ENCODE measurements at places on chromosomes 7 and 10. TPM values are rescaled to one million over a fixed set of nuclear protein-coding genes. Genes with fewer than 3 reads are reported as not detected.

- no peak for DNase-seq
Measured at GRCh38 chr7:116730097-116731022, 58.4 kb downstream of the MET start.

GRCh38 chr7:79515358-79515757, 61.9 kb upstream of the MAGI2 start:
- DNase-seq, result no peak

- no peak for DNase-seq
Measured at GRCh38 chr7:76392531-76393115, 16.9 kb downstream of the SSC4D start.

GRCh38 chr7:96637522-96637921, 72.1 kb downstream of the SEM1 start:
- DNase-seq, result no peak

- no peak for DNase-seq
Measured at GRCh38 chr7:4841007-4841784, 20.6 kb downstream of the PAPOLB start.

- DNase-seq, result no peak
Measured at GRCh38 chr7:50397971-50398324, 52.2 kb downstream of the FIGNL1 start.

- DNase-seq, result no peak
Measured at GRCh38 chr10:88222881-88223280, 359.5 kb downstream of the PTEN start.

EPO gene
- polyA plus RNA-seq, result not detected

GRCh38 chr7:80263333-80263732, 128.7 kb downstream of the GNAI1 start:
- no peak for DNase-seq

DNA sequence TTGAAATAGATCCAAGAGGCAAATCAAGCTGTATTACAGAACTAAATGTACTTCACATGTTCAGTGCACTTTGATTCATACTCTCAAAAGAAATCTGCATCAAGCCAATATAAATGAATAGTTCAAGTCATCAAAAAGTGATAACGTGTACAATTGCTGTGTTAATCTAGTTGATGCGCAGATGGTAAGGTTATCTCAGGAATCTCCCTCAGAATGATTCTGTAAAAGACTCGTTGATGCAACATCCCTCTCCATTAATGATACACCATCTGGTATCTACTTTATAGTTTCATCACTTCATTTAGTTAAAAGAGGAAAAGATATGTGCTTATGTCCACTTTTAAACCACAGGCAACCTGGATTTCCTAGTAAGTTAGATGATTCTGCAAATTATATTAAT, 200.6 kb downstream of the CHCHD3 start:
- DNase-seq, result no peak

DNA sequence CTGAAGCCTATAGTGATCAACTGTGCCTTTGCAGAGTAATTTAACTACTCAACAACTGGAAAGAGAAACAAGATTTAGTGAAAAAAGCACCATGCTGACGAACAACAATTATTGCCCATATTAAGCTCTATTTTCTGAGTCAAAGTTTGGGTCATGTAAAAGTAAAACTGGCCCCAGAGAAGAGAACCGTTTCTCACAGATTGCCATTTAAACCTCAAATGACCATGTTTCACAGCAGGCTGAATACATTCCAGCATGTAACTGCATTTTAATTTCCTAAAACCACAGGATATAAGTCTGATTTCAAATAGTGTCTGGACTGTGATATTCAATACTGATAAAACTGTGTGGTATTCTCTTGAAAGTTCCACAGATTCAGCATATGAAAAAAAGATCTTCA, 140.7 kb downstream of the ATE1 start:
- no peak for DNase-seq

CRPPA gene
- 0.10 TPM for polyA plus RNA-seq

TBX20 gene
- polyA plus RNA-seq, result not detected

DNA sequence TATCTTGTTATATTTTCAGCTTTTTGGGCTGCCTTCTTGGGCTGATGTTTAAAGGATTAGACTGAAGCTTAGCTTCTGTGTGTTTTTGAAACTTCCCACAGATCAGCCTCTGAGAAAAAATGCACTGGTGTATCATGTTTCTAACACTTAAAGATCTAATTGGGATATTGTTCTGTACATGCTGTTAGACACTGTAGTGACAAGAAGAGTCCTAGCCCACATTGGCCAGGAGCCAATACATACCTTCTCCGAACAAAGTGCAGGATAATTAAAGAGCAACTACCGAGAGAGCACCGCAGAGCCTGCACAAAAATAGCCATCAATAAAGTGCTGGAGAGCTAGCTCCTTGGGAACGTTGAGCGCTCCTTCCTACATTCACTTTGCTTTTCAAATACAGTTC, 289.4 kb upstream of the SP8 start:
- no peak for DNase-seq

NKX6-2 gene
- not detected for polyA plus RNA-seq

DNA sequence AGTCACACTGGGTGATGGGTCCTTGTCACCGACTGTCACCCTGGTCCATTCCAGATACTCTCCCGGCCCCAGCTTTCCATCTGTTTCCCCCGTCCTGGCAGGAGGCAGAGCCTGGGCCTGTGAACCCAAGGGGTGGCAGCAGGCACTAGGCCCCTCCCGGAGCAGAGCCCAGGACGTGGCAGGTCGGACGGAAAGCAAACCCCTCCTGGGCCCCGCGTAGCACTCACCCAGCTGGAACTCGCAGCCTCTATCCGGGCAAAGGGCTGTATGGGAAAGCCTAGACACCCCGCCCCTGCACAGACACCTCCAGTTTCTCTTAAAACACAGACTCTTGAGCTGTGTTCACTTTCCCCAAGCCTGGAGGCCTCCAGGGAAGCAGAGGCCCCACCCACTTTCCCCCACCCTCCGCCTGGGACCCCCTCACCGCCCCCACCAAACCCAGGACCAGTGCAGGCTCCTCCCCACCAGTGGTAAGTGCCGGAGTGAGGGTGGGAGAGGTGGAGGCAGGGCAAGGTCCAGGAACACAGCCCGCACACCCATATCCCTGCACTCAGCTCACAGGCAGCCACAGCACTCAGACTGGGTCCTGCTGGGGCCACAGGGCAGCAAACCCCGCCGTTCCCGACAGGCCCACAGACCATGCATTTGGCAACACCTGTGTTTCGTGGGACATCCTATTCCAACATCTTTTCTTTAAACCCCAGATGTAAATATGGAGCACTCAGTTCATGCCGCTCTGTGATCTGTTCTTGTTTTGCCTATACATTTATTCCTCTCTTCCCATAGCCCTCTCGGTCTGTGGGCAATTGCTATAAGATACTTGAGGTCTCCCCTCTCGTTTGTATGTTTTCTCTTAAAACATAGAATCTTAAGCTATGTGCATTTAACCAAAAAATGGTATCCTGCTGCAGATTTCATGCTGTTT, 98.2 kb upstream of the PDGFA start:
- DNase-seq, result no peak

GRCh38 chr7:33590916-33591315, 314.4 kb upstream of the BMPER start:
- DNase-seq, result no peak

PSMA2 gene
- polyA plus RNA-seq, result 26.3 TPM

LFNG gene
- 73.3 TPM for polyA plus RNA-seq

DNA sequence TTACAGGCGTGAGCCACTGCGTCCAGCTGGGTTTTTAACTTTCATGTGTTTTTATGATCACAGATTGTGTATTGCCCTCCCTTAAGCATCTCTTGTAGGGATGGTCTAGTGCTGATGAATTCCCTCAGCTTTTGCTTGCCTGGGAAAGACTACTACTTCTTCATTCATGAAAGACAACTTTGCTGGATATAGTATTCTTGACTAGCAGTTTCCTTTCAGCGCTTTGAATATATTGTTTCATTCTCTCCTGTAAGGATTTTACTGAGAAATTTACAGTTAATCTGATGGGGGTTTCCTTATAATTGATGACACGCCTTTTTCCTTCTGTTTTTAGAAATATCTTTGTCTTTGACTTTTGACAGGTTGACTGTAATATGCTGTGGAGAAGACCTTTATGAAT, 33.2 kb downstream of the STK31 start:
- DNase-seq, result no peak

DNA sequence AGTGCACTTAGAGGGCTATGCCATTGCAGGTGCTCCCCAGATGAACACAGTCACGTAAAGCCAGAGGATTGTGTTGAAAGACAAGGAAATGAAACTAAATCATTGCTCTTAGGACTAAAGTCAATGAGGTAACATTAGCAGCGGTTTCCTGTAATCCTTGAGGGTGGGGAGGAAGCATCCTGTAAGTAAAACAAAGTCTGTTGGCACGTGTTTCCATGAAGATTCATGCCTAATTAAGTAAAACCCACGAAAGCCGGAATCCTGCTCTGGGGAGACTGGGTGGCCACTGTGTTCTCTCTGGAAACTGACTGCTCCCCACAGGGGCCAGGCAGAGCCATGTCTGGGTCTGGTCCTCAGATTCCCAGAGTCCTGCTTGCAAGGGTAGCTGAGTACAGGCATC, 18.3 kb downstream of the STEAP1B start:
- DNase-seq, result peak; percentile 66

- DNase-seq, result no peak
Measured at GRCh38 chr10:53022611-53023088, 250.1 kb upstream of the MBL2 start.

DNA sequence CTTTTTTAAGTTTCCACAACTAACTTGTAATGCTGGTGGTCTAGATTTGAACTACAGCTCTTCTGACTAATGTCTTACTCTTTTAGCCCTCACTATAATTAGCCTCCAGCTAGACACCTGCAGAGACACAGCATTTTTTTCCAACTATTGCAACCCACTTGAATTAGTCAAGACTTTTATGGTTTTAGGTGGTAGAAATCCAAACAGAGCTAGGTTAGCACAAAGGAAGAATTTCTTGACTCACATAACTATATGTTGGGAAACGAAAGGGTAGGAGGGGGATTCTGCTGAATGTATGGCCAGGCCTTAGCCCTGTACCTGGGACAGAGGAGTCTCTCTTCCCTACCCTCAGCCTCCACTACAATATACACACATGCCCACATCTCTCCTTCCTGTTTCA, 586.1 kb downstream of the INHBA start:
- DNase-seq, result no peak

DNA sequence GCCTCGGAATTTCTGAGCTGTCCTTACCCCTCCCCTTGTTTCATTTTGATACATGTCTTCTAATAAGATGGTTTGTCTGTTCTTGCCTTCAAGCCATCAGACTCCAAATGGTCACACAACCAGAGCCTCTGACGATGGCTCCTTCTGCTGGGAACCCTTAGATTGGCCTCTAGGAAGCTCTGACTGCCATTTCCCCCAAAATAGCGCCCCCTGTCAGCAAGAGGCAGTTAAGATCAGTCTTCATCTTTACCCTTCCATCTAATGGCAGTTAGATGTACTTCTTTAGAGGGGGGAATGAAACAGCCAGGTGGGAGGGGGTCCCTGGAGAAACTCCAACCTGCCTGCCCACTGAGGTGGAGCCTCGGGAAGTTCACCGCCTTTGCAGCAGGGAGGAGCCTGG, 85.8 kb upstream of the GPR22 start:
- DNase-seq, result no peak

- DNase-seq, result peak; percentile 38
Measured at GRCh38 chr7:2613931-2614600, 17.7 kb upstream of the TTYH3 start.

OR2A1 gene
- 0.31 TPM for polyA plus RNA-seq

DNA sequence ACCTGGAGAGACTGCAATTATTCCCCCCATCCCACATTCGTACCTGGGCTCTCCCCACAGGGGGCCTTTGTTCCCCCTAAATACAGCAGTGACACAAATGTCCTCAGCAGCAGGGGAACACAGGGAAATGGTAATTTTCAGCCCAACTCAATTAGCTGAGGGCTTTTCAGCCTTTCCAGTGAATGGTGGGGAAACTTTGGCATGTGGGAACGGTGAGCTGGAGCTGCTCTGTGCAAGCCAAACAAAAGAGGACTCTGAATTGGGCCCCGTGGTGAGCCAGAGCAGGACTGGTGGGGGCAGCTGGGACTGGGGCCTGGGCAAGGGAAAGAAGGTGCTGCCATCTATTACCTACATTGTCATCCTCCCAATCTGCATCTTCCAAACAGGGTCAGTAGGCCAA, 51.0 kb downstream of the FBXW4 start:
- DNase-seq, result no peak

GRCh38 chr10:28492116-28492920, 40.6 kb upstream of the WAC start:
- DNase-seq, result no peak

- DNase-seq, result no peak
Measured at GRCh38 chr7:70631718-70632117, 500.2 kb upstream of the GALNT17 start.

- no peak for DNase-seq
Measured at GRCh38 chr10:114613237-114613979, 44.7 kb downstream of the ABLIM1 start.

- DNase-seq, result no peak
Measured at GRCh38 chr7:48660306-48660870, 264.0 kb upstream of the CDC14C start.

AGMO gene
- not detected for polyA plus RNA-seq

DNA sequence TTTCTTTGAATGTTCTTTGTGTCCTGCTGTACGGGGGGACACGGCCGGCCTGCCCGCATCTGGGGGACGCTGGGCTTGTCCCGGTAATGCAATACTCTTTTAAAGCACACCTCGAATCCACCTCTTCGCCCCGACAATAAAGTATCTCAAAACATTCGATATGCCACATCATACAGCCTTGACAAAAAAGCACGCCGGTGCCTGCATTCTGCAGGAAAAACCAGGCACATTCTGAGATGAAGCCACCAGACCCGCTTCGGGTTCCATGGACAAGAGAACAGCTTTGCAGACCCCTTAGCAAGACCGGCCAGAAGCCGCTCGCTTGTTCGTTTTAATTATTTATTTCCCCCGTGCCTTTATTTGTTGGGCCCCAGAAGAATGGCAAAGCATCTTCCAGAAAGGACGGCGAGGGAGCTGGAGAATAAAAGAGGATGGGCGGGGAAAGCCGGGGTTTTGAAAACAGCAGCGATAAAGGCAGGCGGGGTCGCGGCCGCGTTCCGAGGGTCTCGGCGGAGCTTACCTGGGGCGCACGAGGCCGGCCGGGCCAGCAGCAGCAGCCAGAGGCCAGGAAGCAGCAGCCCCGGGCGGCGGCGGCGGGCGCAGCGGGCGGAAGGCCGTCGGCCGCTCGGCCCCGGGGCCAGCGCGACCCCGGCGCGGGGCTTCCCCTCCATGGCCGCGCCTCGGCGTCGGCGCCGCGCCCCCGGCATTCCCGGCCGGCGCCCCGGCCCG, 462 bp downstream of the KIAA1549 start:
- peak; percentile 28 for DNase-seq

GRCh38 chr10:101489355-101489754, 98.7 kb downstream of the POLL start:
- no peak for DNase-seq

GRCh38 chr10:37794305-37794976, 63.0 kb downstream of the ZNF248 start:
- DNase-seq, result no peak

AKR1D1 gene
- polyA plus RNA-seq, result not detected

GRCh38 chr10:89782470-89782869, 81.1 kb downstream of the KIF20B start:
- no peak for DNase-seq

GRCh38 chr7:47782022-47782421, 166.2 kb downstream of the PKD1L1 start:
- no peak for DNase-seq

All from B cell (primary cell).